ENCODE measurements at places on chromosomes 11 and 22. TPM values are rescaled to one million over a fixed set of nuclear protein-coding genes. Genes with fewer than 3 reads are reported as not detected.

Gene NAALAD2
- not detected for polyA plus RNA-seq

Gene GAB2
- 2.8 TPM for polyA plus RNA-seq

Gene VSIG10L2
- polyA plus RNA-seq: not detected

Gene MPZL3
- polyA plus RNA-seq: 0.47 TPM

Gene LZTR1
- polyA plus RNA-seq: 22.3 TPM

Gene SLC22A12
- polyA plus RNA-seq: not detected

Gene PVALB
- not detected for polyA plus RNA-seq

Gene CTSW
- polyA plus RNA-seq: not detected

Gene LDHAL6A
- polyA plus RNA-seq: not detected

Gene OR8D1
- polyA plus RNA-seq: not detected

DNA sequence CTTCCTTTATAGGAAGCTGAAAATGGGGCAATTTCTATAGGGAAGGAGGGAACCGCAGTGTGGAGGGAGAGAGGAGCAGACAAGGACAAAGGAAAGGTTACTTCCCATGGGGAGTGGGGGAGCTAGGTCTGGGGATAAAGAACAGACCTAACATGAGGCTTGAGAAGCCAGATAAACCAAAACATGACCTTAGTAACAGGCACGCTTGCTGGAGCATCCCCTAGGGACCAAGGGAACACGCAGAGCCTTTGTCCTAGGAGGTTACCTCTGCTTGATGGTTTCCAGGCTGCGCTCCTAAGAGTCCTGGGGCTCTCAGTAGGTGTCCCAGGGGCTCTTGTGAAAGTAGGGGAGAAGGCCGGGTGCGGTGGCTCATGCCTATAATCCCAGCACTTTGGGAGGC is 271.4 kb upstream of the NCAM1 start:
- no peak for DNase-seq

DNA sequence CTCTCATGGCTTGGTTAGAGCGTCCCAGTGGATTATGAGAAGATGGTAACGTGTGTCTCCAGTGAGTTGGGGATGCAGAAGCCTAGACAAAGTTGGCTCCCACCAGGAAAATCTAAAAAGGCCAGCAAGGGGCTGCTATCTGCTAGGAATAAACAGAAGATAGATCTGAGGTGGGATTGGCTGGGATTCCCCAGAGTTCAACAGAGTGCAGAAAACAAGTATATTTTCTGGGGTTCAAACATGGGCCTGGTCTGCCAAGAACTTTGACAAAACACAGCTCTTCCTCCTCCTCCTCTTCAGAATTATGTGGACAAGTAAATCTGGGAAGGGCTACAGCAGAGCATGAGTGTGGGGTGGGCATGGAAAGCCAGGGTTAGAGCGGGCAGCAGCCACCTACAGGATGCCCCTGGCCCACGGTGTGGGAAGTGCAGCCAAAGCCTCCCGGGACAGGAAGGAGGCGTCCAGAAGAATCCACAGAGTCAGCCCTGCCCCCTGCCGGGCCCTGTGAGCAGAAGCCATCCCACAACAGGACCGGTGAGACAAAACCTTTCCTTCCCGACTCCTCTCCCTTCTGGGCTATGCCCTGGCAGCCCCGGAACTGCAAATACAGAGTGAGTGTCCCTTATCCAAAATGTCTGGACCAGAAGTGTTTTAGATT is 67.1 kb downstream of the CD82 start:
- peak; percentile 66 for DNase-seq

GRCh38 chr11:112809429-112809828 is 151.8 kb upstream of the NCAM1 start:
- DNase-seq: no peak

DNA sequence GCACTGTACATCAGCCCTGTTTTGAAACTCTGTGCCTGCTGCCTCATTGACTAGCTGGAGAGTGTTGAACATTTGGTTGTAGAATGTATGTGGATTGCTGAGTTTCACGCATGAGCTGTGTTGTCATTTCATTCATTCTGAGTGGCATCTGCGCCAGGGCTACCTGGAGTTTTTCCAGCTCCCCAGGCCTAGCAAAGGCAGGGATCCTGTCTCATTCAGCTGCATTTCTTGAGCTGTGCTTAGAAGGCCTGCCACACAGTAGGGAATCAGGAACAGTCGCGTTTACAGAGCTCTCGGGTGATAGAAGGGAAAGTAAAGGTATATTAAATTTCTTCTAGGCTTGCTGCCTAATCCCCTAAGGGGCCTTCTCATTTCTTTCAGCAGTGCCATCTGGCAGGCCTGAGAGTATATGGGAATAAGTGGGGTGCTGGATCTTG is 44.3 kb downstream of the PTPRJ start:
- no peak for DNase-seq

GRCh38 chr11:76102802-76103201 is 103.5 kb downstream of the WNT11 start:
- no peak for DNase-seq

GRCh38 chr11:79670882-79671281 is 230.1 kb upstream of the TENM4 start:
- no peak for DNase-seq

DNA sequence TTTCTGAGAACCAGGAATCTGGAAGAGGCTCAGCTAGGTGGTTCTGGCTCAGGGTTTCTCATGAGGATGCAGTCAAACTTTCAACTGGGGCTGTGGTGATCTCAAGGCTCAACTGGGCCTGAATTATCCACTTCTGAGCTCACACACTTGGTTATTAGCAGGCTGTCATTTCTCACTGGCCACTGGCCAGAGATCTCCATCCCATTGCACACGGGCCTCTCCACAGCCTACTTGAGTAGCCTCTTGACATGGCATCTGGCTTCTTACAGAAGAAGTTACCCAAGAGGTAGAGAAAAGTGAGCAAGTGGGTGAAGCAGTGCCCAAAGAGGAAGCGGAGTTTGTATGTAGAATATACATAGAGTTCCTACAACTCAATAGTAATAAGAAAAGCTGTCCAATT is 16.0 kb downstream of the CALCA start:
- no peak for DNase-seq

DNA sequence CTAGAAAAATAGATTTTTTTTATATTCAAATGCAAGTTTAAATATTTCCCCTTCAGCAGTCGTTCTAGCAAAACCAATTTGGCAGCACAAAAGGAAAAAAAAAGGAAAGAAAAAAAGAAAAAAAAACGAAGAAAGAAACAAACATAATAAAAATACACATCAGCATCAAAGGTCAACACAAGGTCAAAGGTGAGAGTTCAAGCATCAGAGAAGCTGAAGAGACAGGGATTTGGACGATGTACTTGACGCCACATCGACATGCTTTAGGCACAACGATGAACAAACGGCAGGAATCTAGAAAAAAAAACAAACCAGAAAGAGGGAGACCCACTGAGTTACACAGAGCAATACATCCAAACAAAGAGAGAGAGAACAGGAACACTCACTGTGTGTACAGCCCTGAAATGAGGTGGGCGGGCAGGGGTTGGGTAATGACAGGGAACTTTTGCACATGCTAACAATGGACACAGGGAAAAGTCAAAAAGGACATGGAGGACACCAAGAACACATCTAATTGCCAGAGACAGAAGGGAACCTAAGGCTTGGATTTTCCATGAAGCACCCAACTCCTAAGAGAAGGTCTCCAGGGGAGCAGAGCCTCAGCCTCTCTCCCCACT is 19.8 kb upstream of the RAPSN start:
- DNase-seq: no peak

GRCh38 chr11:72924568-72925190 is 110.5 kb downstream of the ATG16L2 start:
- DNase-seq: peak; percentile 11

DNA sequence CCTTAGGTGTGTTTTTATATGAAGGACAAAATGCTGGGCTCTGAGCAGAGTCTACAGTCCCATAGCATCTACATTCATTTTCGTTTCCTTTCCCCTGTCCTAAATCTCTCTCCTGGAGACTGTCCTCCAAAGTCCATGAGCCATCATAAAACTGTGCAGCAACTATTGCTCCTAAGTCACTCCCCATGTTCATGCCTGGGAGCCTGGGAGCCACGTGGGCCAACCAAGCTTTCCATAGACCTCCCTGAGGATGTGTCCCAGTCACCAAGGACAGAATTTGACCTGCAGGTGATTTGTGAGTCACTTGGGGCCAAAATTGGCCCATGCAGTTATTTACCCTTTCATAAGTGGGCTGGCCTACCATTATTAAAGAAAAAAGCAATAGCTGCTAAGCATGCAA is 28.7 kb downstream of the EHF start:
- DNase-seq: no peak

GRCh38 chr11:95831198-95831883 is 41.0 kb downstream of the CEP57 start:
- DNase-seq: no peak

- no peak for DNase-seq
These were observed 4.8 kb downstream of the SLC35C1 start for GRCh38 chr11:45809456-45810395.

GRCh38 chr11:75433443-75433842 is 440 bp upstream of the KLHL35 start:
- no peak for DNase-seq

GRCh38 chr22:38505541-38506117 is 482 bp downstream of the DDX17 start:
- DNase-seq: peak; percentile 59

DNA sequence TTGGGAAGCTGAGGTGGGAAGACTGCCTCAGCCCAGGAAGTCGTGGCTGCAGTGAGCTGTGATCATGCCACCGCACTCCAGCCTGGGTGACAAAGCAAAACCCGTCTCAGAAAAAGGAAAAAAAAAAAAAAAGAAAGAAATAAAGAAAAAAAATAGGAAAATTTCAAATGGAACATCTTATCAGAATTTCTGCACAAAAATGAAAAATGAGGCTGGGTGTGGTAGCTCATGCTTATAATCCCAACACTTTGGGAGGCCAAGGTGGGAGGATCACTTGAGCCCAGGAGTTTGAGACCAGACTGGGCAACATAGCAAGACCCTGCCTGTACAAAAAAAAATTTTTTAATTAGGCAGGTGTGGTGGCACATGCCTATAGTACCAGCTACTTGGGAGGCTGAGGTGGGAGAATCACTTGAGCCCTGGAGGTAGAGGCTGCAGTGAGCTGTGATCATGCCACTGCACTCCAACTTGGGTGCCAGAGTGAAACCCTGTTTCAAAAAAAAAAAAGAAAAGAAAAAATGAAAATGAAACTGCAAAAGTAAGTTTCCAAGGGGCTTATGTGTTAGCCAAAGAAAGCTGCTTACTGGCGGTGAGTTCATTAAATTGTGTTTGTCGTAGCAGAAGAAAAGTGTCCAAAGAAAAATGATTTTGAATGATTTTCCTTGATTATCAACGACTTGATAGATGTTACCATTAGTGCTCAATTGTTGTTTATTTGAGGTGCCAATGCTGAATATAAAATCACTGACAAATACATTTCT is 7.5 kb upstream of the CRKL start:
- DNase-seq: no peak

DNA sequence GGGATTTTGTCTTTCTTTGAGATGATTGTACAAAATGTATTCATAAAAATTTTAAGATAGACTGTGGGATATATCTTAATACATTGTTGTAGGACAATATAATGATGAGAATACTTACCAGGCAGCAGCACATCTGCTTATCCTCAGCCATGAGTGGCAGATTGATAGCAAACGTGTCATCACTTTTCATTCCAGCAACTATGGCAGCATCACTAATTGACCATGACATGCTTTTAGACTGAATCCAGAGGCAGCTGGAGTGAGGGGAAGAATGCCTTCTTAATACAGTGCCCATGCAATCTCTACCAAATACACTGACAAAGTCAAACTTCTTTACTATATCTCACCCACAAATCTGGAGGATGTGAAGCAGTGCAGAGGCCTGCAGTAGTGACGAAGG is 755.2 kb upstream of the RAG2 start:
- DNase-seq: no peak

DNA sequence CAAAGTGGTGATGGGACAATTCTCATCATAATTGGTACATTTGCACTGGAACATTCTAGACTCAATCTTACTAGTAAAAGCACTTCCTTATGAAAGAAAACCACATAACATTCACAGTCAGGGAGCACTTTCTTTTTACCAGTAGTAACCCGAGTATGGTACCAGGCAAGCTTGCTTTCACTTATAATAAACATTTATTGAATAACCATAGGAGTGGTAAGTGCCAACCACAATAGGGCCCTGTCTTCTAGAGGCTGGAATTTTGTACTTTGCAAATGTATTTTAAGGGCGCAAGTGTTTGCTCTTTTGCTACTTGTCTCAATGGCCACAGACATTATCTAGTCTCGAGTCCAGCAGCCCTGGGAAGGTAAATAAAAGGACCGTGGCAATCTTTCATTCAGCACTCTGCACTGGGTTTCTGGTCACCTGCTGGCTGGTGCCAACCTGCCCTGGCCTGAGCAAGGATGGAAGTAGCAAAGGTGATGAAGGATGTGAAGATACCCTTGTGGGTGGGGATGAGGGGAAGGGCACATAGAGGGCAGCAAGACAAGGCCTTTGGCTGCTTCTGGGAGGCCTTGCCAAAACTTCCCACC is 24.2 kb downstream of the C22orf31 start:
- DNase-seq: no peak

- DNase-seq: no peak
These were observed 12.0 kb downstream of the FAM111A start for GRCh38 chr11:59154610-59155009.

- no peak for DNase-seq
These were observed 1.3 kb downstream of the PRPF19 start for GRCh38 chr11:60905047-60905446.

- DNase-seq: peak; percentile 66
These were observed 743 bp downstream of the USP47 start for GRCh38 chr11:11842421-11843008.

- DNase-seq: no peak
These were observed 13.3 kb downstream of the FAM118A start for GRCh38 chr22:45322873-45323525.

DNA sequence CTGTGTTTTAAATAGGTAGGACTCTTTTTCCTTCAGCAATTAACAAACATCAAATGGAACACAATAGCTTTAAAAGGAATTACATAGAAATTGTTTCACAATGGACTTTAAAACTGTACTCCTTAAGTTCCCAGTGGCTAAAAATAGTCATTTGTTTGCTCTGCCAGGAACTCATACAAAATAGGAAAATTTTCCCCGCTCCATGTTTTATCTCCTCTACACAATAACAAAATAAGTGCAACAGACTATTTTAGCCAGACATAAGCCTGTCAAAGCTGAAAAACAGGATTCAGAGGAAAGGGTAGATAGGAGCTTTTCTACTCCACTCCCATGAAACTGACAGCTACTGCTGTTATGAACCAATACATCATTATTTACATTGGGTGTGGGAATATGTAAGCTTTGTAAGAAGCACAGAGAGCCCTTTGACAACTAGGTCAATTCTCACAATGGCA is 90.1 kb downstream of the STK33 start:
- no peak for DNase-seq

- DNase-seq: no peak
These were observed 2.3 kb downstream of the BIRC3 start for GRCh38 chr11:102319544-102319943.

- DNase-seq: no peak
These were observed 16.6 kb downstream of the OSBP start for GRCh38 chr11:59598961-59599360.

All from A549 (cell line).